ENCODE measurements at places on chromosomes 2 and 18. TPM values are rescaled to one million over a fixed set of nuclear protein-coding genes. Genes with fewer than 3 reads are reported as not detected.

- no peaks in the 10 kb centered on the region for H3K4me1 ChIP-seq
- no peak for DNase-seq
- H3K36me3 ChIP-seq: no peaks in the 10 kb centered on the region
- H3K27ac ChIP-seq: no peak overlapping the region
Observed at GRCh38 chr2:99808361-99809200, 318.8 kb upstream of the REV1 start.

PSMA8 gene
- 0.44 TPM for total RNA-seq

DPYSL5 gene
- total RNA-seq: not detected

DNA sequence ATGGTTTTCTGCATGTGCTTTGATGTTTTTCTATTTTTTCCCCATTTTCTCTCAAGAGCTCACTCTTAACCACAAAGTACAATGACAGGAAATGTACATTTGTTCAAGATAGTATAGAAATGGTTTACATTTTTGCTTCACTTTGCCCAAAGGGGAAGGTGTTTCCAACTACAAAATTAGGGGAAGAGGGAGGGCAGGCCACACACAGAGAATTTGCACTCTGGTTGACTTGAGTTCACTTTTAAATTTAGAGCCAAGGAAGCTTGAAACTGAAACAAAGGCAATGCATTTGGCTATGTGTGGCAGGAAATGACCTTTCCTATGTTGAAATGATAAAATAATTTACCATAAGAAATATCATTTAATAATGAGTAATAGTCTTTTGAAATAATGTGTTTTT lies 19.1 kb upstream of the VIT start:
- no peaks in the 10 kb centered on the region for H3K36me3 ChIP-seq
- H3K4me3 ChIP-seq: no peak overlapping the region
- H3K27ac ChIP-seq: no peak overlapping the region
- no peak for DNase-seq

DNA sequence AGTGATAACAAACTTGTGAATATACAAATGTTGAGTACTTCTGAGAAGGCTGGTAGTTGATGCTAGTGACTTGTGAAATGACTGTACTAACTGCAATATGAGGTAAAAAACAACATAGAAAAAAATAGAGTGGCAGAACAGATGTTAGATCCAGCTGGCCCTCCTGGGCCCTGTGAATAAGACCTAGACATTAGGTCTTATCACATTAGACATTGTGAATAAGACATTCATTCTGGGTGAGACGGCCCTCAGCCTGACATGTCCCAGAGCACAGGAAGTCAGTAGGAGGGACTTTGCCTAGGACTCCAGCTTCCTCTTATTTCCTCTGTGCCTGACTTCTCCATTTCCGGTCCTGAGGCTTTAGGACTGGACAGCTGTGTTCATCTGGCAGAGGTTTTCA lies 22.9 kb downstream of the DOK1 start:
- H3K27ac ChIP-seq: peak overlapping the region; percentile 59
- no peak overlapping the region for H3K4me3 ChIP-seq
- H3K36me3 ChIP-seq: no peaks in the 10 kb centered on the region

GRCh38 chr18:47893047-47893446 lies 37.4 kb downstream of the SMAD2 start:
- H3K36me3 ChIP-seq: peaks cover 56% of the 10 kb centered on the region
- peaks cover 63% of the 10 kb centered on the region for H3K4me1 ChIP-seq

LYG1 gene
- total RNA-seq: 1.5 TPM

- H3K27me3 ChIP-seq: peaks cover 14% of the 10 kb centered on the region
- H3K4me3 ChIP-seq: no peak overlapping the region
- H3K27ac ChIP-seq: no peak overlapping the region
- DNase-seq: no peak
- no peaks in the 10 kb centered on the region for H3K36me3 ChIP-seq
- H3K4me1 ChIP-seq: no peaks in the 10 kb centered on the region
Observed at GRCh38 chr2:26574900-26575560, 66.1 kb downstream of the CIB4 start.

DNA sequence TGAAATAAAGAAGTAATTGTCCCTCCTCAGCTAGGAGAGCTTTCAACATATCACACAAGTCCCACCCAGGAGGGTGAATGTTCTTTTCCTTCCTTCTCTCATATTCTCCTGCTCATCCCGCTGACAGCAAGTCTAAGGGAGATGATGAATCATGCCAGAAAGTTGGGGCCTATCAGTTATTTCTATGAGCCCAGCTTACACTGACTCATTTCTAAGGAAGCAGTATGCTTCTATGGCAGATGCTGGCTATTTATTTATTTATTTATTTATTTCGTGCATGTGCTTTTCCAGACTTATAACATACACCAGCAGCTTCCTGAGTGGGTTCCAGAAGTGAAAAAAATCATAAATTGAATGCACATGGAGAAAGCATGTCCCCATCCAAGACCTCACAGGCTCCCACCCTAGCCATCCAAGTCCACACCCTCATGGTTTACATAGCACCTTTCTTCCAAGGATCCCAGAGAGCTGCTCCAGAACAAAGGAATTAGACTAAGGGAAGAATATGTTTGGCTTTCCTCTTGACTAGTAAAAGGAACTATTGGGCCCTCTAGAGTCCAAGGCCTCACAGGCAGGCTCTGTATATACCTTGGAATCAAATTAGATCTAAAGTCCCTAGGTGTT lies 1074.2 kb upstream of the ZEB2 start:
- no peaks in the 10 kb centered on the region for H3K27me3 ChIP-seq
- H3K4me1 ChIP-seq: no peaks in the 10 kb centered on the region
- no peak overlapping the region for H3K27ac ChIP-seq
- H3K36me3 ChIP-seq: no peaks in the 10 kb centered on the region
- no peak overlapping the region for H3K4me3 ChIP-seq

DNA sequence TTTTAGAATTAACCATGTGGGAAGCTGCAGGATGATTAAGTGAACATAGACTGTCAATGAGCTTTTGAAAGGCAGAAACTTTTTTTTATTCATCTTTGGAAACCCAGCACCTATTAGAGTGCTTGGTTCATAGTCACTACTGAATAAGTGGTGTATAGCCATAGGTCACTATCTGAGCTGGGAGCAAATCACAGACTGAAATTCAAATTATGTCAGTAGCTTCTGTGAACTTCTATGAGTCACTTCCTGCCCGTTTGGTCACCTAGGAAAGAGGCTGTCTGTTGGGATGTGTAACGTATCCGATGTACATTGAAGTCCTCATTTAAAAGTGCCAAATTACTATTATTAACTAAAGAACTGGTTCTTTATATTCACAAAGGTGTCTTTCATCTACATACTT lies 20.5 kb upstream of the SLC40A1 start:
- no peak overlapping the region for H3K4me3 ChIP-seq
- DNase-seq: no peak
- H3K27me3 ChIP-seq: peaks cover 8% of the 10 kb centered on the region
- no peaks in the 10 kb centered on the region for H3K36me3 ChIP-seq

DNA sequence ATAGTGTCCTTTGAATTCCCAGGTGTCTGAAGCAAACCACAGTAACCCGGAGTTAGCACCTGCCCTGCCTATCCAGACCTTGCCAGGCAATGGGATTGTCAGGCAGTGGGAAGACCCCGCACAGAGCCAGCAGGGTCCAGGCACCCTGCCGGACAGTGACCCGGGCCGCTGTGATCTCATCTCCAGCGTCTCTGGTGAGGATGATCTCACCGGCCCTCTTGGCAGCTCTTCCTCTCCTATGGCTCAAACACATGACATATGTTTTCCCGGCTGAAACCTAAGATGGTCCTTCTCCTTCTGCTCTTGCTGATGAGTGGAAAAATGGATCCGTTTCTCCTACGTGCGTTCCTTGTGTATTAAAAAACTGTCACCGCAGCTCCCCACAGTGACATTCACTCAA lies 75.1 kb downstream of the ACOXL start:
- no peak overlapping the region for H3K4me3 ChIP-seq
- no peak overlapping the region for H3K27ac ChIP-seq
- H3K36me3 ChIP-seq: peaks cover 4% of the 10 kb centered on the region
- H3K4me1 ChIP-seq: peaks cover 38% of the 10 kb centered on the region

CNTNAP5 gene
- not detected for total RNA-seq

GDF7 gene
- total RNA-seq: 0.10 TPM

DNA sequence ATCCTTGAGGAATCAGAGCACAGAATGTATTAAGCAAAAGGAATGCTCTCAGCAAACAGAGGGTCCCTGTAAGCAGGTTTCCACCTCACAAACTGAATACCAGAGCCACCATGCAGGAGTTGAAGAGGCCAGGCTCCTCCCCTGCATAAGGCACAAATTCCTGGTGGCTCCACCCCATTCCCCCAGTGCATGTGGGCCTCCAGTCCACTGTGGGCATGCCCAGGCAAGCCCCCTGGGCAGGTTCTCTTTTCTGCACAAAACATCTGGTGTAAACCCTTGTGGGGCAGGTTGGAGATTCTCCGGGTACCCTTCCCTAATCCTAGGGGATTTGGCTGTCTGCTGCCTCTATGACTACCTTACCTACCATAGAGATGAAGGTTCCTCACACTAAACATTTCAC lies 166.5 kb downstream of the PTPRM start:
- no peaks in the 10 kb centered on the region for H3K27me3 ChIP-seq
- H3K4me3 ChIP-seq: no peak overlapping the region
- H3K36me3 ChIP-seq: no peaks in the 10 kb centered on the region
- no peak overlapping the region for H3K27ac ChIP-seq
- no peak for DNase-seq
- no peaks in the 10 kb centered on the region for H3K4me1 ChIP-seq

- H3K36me3 ChIP-seq: no peaks in the 10 kb centered on the region
- H3K4me3 ChIP-seq: no peak overlapping the region
- no peaks in the 10 kb centered on the region for H3K4me1 ChIP-seq
Observed at GRCh38 chr18:59861009-59861408, 38.8 kb upstream of the PMAIP1 start.

DNA sequence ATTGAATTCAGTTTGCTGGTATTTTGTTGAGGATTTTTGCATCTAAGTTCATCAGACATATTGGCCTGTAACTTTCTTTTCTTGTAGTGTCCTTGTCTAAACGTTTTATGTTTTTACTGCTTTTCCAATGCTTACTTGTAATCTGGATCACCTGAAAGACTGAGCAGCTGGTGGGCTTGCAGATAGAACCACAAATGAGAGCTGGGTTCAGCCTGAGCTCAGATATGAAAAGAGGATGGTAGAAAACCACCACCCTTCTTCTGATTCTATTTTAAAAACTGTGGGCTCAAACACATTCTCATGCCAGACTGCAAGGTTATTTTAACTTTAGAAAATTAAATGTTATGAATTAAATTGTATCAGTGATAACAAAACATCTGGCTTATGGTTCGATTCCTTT lies 70.8 kb downstream of the DDX18 start:
- no peak for DNase-seq
- H3K36me3 ChIP-seq: no peaks in the 10 kb centered on the region
- no peak overlapping the region for H3K27ac ChIP-seq
- H3K4me1 ChIP-seq: no peaks in the 10 kb centered on the region
- peaks cover 3% of the 10 kb centered on the region for H3K27me3 ChIP-seq

DNA sequence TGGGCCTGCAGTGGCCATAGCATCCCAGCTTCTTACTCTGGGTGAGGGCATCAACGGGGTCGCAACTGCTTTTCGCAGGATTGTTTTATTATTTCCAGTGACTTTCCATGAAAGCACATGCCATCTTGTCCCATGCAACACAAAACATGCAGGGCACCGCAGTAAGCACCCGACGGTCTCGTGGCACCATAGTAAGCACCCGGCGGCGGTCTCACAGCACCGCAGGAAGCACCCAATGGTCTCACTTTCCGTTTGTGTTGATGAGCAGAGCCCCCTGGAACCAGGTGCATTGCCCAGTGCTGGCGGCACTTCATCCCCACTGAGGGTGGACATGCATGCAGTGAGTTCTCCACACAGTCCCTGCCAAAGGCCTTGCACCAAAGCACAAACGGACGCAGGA lies 271.9 kb downstream of the MYT1L start:
- H3K36me3 ChIP-seq: peaks cover 5% of the 10 kb centered on the region
- DNase-seq: no peak
- peaks cover 5% of the 10 kb centered on the region for H3K27me3 ChIP-seq
- no peak overlapping the region for H3K27ac ChIP-seq
- H3K4me3 ChIP-seq: no peak overlapping the region

GRCh38 chr2:70328921-70329561 lies 27.2 kb upstream of the FAM136A start:
- peaks cover 6% of the 10 kb centered on the region for H3K27me3 ChIP-seq
- H3K36me3 ChIP-seq: no peaks in the 10 kb centered on the region
- no peak overlapping the region for H3K4me3 ChIP-seq

TEX44 gene
- not detected for total RNA-seq

DNA sequence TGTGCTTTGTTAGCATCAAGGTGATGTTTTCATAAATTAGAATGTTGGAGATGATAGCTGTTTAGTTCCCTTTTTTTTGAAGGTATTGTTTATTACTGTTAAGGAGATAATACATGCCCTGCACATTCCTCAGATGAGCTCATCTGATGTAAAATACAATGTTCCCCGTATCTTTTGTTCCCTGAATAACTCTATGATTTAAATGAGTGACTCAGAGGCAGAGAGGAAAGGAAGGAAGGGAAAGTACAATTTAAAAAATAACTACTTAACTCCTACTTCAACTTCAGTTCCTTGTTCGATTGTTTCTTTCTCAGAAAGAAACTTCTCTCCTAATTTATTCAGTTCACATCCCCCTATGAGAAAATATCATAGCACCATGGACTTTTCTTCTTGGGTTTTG lies 208.7 kb downstream of the KCNE4 start:
- H3K4me1 ChIP-seq: no peaks in the 10 kb centered on the region
- H3K4me3 ChIP-seq: no peak overlapping the region
- H3K27me3 ChIP-seq: no peaks in the 10 kb centered on the region
- no peak for DNase-seq

SCYGR4 gene
- total RNA-seq: not detected

DNA sequence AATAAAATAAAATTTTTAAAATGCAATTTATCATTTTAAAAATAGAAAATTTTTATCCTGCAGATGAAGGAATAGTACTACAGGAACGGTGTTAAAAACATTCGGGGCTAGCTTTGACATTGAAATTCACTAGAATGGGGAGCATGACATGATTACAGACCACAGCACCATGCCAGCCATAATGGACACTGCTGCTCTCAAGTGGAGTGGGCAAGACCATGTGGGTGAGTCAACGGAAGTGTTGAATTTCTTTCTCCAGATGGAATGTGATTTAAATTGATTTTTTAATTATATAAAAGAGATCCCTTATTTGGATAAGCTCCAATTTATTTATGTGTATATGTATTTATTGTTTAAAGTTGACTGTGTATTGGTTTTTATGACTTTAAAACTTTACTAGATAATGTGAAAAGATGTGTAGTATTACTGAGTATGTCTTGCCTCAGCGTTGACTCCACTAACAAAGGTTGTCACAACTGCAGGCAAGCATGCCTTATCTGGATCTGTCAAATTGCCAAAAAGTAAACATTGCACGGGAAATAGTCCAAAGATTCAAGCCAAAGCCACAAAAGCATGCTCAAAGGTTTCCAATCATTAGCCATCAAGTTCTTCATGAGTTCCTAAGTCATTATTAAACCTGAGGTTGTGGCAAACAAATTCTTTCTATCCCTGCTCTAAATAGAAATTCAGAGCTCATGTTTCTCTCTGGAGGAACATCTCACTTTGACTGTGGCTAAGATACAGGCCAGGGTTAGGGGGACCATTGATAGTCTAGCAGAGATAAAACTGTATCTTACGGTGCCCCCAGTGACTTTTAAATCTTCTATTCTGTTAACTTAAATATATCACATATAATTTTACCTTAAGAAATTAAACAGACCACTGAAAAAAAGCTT lies 536.9 kb downstream of the TMX3 start:
- no peaks in the 10 kb centered on the region for H3K36me3 ChIP-seq
- H3K27me3 ChIP-seq: no peaks in the 10 kb centered on the region
- DNase-seq: no peak
- H3K27ac ChIP-seq: no peak overlapping the region
- no peak overlapping the region for H3K4me3 ChIP-seq

MPP4 gene
- total RNA-seq: not detected

MC2R gene
- not detected for total RNA-seq

GRCh38 chr18:78659748-78660147 lies 319.9 kb upstream of the SALL3 start:
- H3K36me3 ChIP-seq: no peaks in the 10 kb centered on the region
- H3K4me3 ChIP-seq: no peak overlapping the region
- DNase-seq: no peak
- no peak overlapping the region for H3K27ac ChIP-seq

Data from activated T-helper 1 cell treated with anti-CD3 and anti-CD28 coated beads, Interleukin-12 subunit alpha, Interleukin-12 subunit beta, Interleukin-2, Interleukin-4 antibody, amounts not matched to agents 30 ng/mL and 10 ng/mL and 1 ng/mL, durations not matched to agents 14 hours and 24 hours and 36 hours (primary cell).